Activated CD4-positive, alpha-beta memory T cell treated with anti-CD3 and anti-CD28 coated beads for 36 hours (primary cell): ENCODE measurements at places on chromosomes 4 and X.
A peak's percentile ranks its signal among the peaks of the same experiment; 100 is the strongest.

DNA sequence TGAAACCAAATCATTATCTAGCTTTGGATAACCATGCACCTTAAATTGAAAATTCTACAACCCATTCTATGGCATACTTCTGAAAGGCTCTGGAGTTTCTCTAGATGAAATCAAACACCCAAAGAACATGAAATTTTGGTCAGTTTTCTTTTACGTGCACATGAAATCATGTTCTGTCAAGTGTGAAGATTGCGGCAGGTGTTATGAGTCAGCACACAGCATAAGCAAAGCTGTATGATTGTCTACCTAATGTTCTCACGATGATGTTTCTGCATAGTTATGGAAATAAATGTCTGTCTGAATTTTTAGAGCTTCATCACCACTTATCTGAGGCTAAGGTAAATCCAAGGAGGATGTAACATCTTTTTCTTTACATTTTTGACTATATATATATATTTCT lies 495.3 kb downstream of the IL1RAPL1 start:
- no peak for DNase-seq

GRCh38 chr4:24949970-24950369 lies 37.1 kb upstream of the CCDC149 start:
- no peak for DNase-seq

GRCh38 chr4:128277856-128278255 lies 9.8 kb downstream of the PGRMC2 start:
- no peak for DNase-seq

DNA sequence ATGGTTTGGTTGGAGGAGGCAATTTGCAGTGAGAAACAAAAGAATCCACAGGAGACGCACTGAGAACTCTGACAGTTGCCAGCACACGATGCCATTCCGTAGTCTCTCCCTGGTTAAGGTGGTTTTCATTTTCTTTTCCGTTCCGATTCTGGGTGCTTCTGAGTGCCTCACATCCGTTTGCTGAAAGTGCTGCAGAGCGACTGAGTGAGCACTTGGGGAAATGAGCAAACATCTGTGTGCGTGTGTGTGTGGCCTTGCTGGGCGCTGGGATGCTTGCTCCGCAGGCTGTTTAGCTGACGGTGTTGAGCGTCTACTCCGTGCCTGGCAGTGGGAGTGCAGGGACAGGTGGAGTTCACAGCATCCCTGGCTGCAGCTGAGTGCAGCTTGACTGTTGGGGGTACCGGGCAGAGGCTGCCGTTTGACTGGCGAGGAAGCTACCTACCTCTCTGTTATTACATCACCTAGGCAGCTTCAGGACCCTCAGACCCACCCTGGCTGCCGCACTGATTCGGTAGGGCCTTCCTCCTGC lies 49.3 kb downstream of the SORCS2 start:
- DNase-seq: no peak

DNA sequence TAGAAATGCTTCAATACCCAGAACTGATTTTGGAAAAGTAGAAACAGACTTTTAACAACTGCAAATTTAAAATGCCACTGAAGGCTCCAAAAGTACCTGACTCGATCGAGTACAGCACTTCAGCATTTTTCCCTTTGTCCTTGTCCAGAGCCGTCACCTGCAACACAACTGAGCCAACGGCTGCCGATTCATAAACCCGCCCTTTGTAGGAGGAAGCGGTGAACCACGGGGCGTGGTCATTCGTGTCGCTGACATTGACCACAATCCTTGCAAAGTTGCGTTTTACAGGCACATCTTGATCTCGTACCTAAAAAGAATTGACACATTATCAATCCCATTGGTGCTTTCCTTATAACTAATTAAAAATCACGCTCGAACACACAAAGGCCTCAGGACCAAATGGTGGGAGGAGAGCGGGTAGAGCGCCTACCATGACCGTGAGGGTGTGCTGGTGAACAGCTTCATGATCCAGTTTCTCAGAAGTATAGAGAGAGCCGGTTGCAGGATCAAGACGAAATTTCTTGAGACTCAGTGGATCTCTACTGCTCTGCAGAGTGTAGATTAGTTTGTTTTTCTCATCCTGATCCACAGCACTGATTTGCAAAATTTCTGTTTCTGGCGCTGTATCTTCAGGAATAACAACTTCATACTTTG lies 72.8 kb upstream of the MTNR1A start:
- DNase-seq: peak; percentile 30

DNA sequence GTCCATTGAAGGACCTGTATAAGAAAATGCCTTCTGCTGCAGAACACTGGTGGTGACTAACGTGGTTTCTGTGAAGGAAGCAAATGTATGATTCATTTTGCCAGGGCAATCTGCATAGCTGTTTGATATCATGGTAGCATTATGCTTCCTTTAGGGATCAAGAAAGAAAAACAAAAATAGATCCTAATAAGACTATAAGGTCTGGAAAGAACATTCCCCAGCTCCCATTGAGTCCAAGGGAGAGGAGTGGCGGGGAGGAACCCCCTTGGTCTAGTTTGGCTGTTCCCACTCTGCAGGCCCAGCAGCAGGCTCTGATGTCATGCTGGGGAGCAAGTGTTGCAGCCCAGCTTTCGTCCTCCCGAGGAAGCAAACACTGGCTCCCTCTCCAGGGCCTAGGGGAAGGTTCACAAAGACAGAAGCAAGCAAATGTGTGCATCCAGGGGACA lies 154.5 kb upstream of the GALNT7 start:
- DNase-seq: no peak

DNA sequence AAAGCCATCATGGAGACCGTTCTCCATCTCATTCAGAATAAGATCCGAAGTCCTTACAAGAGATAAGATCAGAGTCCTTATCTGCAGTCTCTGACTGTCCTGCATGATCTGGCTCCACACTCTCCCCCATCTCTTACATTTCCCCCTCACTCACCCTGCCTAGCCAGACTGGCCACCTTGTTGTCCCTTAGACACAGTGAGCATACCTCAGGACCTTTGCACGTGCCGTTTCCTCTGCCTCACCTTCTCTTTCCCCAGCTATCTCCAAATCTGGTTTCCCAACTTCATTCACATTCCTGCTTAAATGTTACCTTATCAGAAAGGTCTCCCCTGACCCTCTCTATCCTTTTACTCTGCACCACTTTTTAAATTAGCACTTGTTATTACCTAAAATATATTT lies 44.0 kb downstream of the KLHL5 start:
- no peak for DNase-seq

DNA sequence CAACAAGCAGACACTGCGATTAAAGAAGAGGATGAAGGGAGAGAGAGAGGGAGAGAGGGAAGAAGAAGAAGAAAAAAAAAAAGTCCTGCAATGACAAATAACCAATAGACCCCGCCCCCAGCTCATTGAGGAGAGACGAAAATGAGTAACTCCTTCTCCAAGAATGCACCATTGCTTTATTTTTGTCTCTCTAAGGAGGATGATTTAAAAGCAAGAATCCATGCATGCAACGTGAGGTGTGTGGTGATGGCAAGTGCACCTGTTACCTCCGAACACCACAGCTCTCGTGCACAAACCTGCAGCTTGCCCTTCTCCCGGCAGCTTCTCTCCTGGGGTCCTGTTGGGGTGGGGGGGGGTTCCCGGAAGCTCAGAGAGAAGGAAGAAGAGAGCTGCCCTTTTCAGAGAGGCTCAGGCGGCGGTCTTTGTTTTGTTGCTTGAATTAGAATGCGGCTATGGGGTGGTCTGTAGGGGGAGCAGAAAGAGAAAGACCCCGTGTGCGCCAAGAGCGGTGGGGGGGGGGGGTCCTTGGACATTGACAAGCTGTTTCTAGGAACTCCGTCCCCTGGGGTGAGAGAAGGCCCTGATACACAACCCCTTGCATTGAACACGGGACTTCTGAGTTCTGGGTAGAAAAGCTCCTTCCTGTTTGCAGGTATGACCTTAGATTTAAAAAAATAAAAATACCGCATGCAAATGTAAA lies 100.7 kb downstream of the CRLF2 start:
- no peak for DNase-seq

DNA sequence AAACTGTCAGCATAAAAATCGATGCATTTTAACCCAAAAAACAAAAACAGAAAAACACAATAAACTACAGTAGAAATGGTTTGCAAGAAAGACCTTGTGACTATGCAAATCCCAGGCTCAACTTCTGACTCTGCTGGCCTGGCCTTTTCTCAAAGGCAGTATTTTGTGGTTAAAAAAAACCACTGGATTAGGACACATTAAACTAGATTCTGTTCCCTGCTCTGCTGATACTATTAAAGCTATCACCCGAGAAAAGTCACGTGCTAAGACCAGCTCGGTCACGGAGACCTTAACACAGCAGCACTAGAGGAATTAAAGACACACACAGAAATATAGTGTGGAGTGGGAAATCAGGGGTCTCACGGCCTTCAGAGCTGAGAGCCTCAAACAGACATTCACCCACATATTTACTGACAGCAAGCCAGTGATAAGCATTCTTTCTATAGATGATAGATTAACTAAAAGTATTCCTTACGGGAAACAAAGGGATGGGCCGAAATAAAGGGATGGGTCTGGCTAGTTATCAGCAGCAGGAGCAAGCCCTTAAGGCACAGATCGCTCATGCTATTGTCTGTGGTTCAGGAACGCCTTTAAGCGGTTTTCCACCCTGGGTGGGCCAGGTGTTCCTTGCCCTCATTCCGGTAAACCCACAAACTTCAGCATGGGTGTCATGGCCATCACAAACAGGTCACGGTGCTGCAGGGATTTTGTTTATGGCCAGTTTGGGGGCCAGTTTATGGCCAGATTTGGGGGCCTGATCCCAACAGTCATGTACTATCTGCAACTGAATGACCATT lies 16.1 kb downstream of the CBR4 start:
- DNase-seq: no peak

DNA sequence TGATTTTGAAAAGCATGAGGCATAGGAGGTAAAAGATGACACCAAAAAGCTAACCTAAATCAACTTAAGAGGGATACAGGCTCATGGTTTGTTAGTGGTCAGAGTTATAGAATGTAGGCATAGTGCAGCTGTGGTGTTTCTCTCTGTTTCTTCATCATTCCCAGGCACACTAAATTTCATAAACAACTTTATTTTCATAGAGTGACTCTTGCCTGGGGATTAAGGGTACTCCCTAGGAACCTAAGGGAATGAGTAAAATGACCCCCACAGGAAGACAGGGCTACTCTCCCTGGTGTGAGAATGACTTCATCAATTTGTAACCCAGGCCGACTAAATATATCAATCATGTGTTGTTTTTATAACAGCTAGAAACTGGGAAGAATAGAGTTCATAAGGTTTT lies 11.1 kb downstream of the FABP2 start:
- no peak for DNase-seq

- DNase-seq: no peak
Observed at GRCh38 chr4:6495736-6496135, 23.3 kb upstream of the PPP2R2C start.

DNA sequence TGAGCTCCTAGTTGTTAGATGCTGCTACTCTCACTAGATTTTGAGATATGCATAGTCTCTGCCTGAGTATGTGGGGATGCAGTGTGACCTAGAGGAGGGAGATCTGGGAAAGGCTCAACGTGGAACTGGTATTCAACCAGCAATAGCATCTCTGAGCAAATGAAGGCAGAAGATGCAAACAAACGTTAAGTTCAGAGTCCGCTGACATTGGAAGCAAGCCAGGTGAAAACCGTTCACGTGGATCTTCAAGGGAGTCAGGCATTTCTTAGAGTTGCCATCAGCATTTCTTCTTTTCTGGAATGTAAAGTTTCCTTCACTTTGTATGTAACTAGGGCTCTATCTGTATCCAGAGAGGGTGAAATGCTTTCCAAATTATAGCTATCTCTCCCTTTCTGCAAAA lies 59.9 kb downstream of the C4orf51 start:
- DNase-seq: no peak
